ENCODE measurements at places on chromosomes 7 and 10. TPM values are rescaled to one million over a fixed set of nuclear protein-coding genes. Genes with fewer than 3 reads are reported as not detected.

The MNX1 gene
- total RNA-seq = not detected

The RNF133 gene
- 0.43 TPM for total RNA-seq

The MOGAT3 gene
- not detected for total RNA-seq

The TUBAL3 gene
- total RNA-seq = 0.40 TPM

The SLC29A4 gene
- 2.7 TPM for total RNA-seq

The NKX6-2 gene
- not detected for total RNA-seq

The VSIR gene
- 63.0 TPM for total RNA-seq

The GJD4 gene
- total RNA-seq = not detected

The SERPINE1 gene
- total RNA-seq = 27.2 TPM

The PLAC9 gene
- 30.4 TPM for total RNA-seq

The IL2RA gene
- 0.73 TPM for total RNA-seq

The AS3MT gene
- total RNA-seq = 7.2 TPM

The HTR5A gene
- not detected for total RNA-seq

The CALCR gene
- total RNA-seq = not detected

The ZNF503 gene
- 3.3 TPM for total RNA-seq

The GDF10 gene
- 1.7 TPM for total RNA-seq

The IL6 gene
- total RNA-seq = 5.8 TPM

The OPN1SW gene
- not detected for total RNA-seq
